Calu3 (cell line): ENCODE measurements at places on chromosomes 3 and 15. TPM values are rescaled to one million over a fixed set of nuclear protein-coding genes. Genes with fewer than 3 reads are reported as not detected.

- no peak for DNase-seq
- peaks cover 8% of the 10 kb centered on the region for H3K27me3 ChIP-seq
- H3K36me3 ChIP-seq = no peaks in the 10 kb centered on the region
- no peak overlapping the region for H3K27ac ChIP-seq
- H3K4me3 ChIP-seq = no peak overlapping the region
Measured at GRCh38 chr3:108022256-108023150, 68.3 kb downstream of the CD47 start.

Gene CFAP44
- total RNA-seq = 12.9 and 13.1 TPM in 2 replicates

DNA sequence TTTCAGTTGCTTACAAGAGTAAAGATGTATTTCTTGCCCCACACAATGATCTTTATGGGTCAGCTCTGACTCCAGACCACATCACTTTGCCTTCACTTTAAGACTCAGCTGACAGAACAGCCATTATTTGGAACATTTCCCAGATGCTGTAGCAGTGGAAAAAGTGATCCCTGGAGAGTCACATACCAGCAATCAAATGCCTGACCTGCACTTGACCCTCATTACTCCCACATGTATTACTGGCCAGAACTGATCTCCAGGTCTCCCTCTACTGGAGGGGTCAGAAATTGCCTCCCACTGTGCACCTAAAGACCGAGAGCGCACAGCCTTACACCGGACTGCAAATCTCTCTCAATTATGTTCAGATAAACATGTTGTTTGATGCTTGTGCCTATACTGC lies 88.6 kb upstream of the ZNF385D start:
- H3K27ac ChIP-seq = no peak overlapping the region
- peak; percentile 39 for DNase-seq
- H3K36me3 ChIP-seq = no peaks in the 10 kb centered on the region

GRCh38 chr3:134832585-134832984 lies 37.5 kb downstream of the EPHB1 start:
- H3K27ac ChIP-seq = no peak overlapping the region
- peaks cover 64% of the 10 kb centered on the region for H3K27me3 ChIP-seq
- no peaks in the 10 kb centered on the region for H3K4me1 ChIP-seq
- no peak for DNase-seq
- H3K4me3 ChIP-seq = no peak overlapping the region

- no peak overlapping the region for H3K27ac ChIP-seq
- no peak overlapping the region for H3K4me3 ChIP-seq
- H3K4me1 ChIP-seq = no peaks in the 10 kb centered on the region
Measured at GRCh38 chr3:156353563-156353962, 201.4 kb downstream of the SSR3 start.

GRCh38 chr15:91884606-91885005 lies 31.1 kb downstream of the SLCO3A1 start:
- H3K27ac ChIP-seq = no peak overlapping the region
- no peak for DNase-seq
- H3K4me3 ChIP-seq = no peak overlapping the region
- peaks cover 25% of the 10 kb centered on the region for H3K4me1 ChIP-seq
